ENCODE measurements at places on chromosomes 7 and 10.

DNA sequence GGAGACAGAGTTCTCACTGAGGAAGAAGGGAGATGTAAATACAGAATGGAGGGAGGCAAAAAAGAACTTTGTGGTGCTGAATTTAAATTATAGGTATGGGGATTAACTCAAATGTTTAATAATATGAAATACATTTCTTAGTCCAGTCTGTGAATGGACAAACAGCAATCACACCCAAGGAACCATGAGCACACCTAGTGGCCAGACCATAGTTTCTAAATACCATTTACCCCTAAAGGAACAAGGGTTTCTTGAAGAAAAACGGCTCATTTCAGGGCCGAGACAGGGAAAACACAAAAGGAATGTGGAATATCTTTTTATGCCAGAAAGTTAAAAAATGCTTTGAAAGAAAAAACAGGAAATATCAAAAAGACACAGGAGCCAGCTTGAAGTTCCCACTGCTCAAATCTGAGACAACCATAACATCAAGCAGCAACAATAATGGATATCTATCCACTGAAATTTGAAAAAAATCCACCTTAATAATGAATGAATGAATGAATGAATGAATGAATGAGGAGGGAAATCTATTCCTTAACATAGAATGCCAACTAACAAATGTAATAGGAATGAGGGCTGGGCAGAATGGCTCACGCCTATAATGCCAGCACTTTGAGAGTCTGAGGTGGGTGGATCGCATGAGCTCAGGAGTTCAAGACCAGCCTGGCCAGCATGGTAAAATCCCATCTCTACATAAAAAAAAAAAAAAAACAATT lies 8.6 kb downstream of the IPMK start:
- no peak for ATAC-seq

DNA sequence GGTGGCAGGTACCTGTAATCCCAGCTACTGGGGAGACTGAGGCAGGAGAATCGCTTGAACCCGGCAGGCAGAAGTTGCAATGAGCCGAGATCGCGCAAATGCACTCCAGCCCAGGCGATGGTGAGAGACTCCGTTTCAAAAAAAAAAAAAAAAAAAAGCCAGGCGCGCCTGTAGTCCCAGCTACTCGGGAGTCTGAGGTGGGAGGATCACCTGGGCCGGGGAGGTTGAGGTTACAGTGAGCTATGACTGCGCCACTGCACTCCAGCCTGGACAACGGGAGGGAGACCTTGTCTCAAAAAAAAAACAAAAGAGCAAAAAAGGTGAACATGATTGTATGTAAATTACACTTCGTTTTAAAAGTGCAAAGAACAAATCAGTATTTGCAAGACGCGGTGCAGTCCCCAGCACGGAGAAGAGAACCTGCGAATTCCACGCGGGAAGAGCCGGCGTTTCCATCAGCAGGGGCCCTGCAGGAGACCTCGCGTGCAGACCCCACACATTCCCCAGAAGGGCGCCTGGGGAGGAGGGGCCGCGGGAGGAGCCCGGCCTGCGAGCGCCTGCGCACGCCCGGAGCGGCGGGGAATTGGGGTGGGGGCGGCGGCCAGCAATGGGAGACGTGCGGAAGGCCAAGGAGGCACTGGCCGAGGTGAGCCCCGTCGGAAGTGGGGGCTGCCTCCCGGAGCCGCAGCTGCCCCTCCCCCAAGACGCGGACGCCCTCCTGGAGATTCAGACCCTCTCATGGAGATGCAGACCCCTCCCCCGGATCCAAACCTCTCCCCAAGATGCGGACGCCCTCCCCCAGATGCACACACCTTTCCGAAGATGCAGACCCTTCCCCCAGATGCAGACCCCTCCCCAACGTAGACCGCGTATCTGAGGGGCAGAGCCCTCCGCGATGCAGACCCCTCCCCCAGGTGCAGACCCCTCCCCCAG lies 16.7 kb upstream of the SUN1 start:
- no peak for ATAC-seq

- ATAC-seq = no peak
Observed at GRCh38 chr10:31186225-31187000, 132.6 kb upstream of the ZEB1 start.

DNA sequence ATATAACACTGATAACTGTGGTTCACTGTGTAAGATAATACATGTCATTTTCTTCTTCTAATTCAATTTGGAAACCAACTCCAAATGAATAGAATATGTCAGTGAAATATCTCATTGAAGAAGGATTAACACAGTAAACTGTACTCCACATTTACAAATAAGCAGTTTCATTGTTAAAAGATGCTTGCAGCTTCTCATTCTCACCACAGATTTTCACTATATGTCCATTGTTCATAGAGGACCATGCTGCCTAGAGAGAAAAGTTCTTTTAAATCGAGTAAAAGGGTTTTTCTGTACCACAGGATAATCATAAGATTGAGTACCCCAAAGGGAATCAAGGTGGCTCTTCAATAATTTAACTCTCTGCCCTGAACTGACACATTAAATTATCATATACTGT lies 165.5 kb downstream of the LRRN3 start:
- ATAC-seq = no peak

- no peak for ATAC-seq
Observed at GRCh38 chr10:116027355-116027754, 245.7 kb downstream of the GFRA1 start.

DNA sequence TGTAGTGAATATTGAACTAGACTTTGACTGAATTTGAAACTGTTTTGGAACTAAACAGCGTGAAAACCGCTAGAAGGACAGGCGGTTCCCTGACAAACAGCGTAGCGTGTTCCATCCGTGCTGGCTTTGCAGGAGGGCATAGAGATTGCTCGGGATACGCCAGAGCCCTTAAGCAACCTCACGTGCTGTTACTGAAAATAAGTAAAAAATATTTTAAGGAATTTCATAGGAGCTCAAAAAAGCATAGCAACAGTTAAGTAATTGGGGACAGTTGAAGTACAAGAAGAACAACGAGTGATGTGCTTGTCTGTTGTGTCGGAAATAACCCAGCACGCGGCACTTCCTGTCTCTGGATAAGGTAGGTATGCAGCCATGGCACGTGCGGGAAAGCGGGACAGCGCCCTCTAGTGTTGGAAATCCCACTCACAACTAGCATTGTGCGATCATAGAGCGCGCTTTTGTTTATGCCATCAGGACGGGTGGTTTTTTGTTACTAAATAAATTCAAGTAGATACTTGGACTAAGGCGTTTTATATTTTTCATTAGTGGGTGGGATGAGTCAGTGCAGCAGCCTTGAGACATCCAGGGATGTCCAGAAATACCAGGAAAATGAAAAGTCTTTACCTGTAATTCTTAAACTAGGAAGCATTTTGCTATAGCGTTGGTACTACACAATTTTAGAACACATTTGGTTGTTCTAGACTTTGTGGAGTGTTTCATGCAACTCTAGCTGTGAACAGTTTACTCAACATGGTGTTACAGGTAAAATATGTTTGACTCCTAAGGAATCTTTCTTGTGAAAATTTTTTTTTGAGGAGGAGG lies 50.4 kb downstream of the DNAJB6 start:
- peak; percentile 93 for ATAC-seq

DNA sequence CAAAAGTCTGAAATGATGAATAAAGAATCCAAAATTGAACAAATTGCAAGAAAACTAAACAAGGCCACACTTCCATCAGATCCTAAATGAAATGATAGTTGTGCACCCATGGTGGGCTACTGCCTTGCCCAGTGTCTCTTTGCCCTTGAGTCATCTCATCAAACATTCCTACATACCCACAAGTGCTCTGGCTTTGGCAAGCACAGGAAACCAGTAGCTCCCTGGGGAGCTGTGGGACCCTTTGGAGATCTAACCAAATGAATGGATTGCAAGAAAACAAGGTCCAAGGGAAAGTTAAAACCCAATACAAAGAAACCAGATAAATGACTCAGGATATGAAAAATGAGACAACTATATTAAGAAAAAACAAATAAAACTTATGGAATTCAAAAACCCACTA lies 129.8 kb upstream of the TMEM229A start:
- no peak for ATAC-seq

- no peak for ATAC-seq
Observed at GRCh38 chr10:87991946-87992345, 128.5 kb downstream of the PTEN start.

- ATAC-seq = peak; percentile 9
Observed at GRCh38 chr10:79241990-79242619, 105.2 kb upstream of the PPIF start.

DNA sequence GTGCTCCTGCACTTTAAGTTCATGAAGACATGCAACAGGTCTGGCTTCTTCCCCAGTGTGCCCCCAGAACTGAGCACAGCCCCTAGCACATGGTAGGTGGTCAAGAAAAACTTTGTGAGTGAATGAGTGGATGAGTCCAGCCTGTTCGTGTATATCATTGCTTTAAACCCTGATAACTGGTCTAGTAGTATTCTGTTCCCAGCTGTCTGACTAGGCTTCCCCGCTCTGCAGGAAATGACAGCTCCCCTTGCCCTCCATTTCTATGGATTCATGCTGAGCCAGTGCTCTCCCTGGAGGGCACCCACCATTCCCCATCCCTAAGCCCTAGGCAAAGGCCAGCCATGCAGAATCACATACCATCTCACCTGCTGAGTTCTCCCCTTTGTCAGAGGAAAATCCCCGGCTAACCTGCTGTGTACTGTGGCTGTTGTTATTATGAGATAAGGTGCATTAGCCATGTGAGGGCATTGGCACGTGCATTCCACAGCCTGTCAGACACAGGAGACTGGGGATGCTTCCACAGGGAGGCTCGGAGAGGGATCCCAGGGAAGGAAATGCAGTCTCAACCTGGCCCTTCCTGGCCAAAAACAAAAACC lies 698.9 kb downstream of the GRID1 start:
- ATAC-seq = no peak

DNA sequence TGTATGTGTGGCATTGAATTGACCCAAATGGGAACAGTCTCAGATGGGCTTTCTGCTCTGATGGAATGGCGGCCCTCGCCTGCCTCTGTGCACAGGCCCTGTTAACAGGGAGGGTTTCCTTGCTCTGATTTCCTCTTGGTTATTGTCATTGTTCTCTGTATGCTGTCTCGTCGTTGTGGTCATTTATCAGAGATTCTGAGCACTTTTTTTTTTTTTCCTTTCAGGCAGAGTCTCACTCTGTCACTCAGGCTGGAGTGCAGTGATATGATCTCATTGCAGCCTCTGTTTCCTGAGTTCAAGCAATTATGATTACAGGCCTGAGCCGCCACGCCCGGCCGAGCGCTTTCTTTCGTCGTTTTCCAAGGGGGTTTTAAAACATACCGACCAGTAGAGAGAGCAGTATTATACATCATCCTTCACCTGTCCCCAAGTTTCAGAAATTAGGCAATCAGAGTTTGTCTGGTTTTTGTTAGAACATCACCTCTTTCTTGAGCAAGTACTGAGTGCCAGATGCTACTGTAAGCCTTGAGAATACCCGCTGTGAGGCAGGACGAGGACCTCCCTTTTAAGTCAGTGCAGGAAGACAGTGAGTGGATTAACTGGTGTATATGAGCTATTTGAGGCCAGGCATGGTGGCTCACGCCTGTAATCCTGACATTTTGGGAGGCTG lies 6.5 kb downstream of the CHST12 start:
- no peak for ATAC-seq

GRCh38 chr7:157412021-157412443 lies 75.2 kb downstream of the DNAJB6 start:
- peak; percentile 93 for ATAC-seq

- ATAC-seq = no peak
Observed at GRCh38 chr10:132173185-132173584, 13.6 kb upstream of the DPYSL4 start.

DNA sequence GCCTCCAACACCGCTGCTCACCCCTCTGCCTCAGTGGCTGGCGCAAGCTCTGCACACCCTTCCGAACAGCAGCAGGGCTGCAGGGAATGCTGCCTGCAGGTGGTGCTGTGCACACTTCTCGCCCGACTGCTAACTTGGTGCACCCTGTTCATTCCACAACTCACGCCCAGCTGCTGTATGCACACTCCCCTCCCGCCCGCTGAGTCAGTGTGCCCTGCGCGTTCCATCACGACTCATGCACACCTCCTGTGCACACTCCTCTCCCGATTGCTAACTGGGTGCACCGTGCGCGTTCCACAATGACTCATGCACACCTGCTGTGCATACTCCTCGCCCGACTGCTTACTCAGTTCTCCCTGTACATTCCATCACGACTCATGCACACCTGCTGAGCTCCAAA lies 21.5 kb downstream of the ADARB2 start:
- ATAC-seq = peak; percentile 56

- ATAC-seq = peak; percentile 53
Observed at GRCh38 chr10:126654579-126654978, 15.9 kb downstream of the C10orf90 start.

DNA sequence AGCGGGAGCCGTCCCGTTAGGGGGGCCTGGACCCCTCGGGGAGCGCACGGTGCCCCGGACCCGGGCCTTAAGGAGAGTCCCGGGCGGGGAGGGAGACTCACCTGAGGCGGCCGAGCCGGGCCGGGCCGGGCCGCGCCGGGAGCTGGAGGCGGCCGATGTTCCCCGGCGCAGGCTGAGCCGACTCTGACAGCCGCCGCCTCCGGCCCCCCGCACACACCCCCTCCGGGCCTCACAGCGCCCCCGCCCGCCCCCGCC lies at the start of gene ACHE:
Gene ACHE, minus strand, starts transcription at position 188 of the 255 bp plus-strand sequence. CDS start 1,656 bp downstream, outside the sequence.
- peak; percentile 18 for ATAC-seq

DNA sequence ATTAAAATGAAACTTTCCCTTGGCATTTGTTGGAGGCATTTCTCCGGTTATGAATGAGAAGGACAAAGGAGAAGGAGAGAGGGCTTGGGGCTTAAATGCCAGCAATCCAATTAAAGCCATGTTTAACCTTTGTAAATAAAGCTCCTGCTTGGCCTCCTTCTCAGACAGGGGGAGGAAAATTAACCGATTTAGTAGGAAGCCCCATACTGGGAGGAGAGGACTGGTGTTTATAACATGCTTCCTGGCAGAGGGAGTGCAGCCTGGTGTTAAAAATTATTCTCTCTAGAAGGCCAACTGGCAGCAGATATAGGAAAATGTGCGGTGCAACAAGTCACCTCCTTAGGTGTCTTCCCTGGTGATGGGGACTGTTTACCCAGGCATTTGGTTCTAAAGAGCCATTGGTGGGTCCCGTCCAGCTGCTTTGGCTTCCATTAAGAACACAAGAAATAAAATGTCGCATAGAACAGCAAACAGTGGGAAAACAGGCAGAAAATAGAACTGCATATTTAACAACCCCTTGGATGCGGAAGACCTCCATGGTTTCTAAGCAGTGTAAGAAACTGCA lies 846.5 kb downstream of the TYW1 start:
- no peak for ATAC-seq

DNA sequence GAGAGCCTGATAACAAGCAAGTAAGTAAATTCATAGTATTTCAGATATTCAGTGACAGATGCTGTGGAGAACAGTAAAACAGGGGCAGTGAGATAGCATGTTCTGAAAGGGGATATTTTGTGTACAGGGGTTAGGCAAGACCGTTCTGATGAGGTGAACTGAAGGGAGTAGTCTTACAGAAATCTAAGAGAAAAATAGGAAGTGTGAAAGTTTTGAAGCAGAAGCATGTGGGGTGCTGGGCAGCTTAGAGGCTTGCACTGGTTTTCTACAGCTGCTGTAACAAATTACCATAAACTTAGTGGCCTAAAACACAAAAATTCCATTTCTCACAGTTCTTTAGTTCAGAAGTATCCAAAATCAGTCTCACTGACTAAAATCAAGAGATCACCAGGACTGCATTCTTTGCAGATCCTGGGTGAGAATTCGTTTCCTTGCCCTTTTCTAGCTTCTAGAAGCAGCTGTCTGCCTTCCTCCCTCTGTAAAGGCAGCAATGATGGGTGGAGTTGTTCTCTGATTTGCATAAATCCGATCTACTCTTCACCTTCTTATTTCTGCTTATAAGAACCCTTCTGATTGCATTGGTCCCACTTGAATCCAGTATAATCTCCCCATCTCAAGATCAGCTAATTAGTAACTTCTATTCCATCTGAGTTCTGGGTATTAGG lies 7.5 kb upstream of the KLF14 start:
- no peak for ATAC-seq

Measured in activated CD4-positive, CD25-positive, alpha-beta regulatory T cell treated with anti-CD3 and anti-CD28 coated beads, Interleukin-2, amount 50 U/mL, for 24 hours (primary cell).